CD4-positive, alpha-beta T cell treated with Interleukin-15 for 1 hour (primary cell): ENCODE measurements at places on chromosomes 13 and 19.

DNA sequence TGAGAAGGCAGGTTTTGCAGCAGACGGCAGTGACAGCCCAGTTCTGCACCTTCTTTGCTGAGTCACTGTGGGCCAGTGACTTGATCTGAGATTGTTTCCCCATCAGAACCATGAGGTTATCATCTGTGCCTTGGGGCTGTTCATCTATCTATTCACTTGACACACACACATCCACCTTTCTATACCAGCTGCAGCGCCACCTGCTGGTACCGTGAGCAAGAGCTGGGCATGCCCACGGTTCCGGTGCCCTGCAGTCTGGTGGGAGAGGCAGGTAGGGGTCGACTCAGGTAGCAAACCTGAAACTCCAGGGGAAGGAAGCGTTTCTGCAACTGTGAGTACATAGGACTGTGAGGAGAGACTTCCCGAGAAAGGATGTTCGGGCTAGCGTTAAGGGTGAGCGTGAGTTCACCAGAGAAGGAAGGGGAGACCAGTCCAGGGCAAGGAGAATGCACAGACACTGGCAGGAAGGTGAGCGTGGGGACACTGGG lies 7.5 kb upstream of the LIN7B start:
- peak; percentile 50 for DNase-seq

DNA sequence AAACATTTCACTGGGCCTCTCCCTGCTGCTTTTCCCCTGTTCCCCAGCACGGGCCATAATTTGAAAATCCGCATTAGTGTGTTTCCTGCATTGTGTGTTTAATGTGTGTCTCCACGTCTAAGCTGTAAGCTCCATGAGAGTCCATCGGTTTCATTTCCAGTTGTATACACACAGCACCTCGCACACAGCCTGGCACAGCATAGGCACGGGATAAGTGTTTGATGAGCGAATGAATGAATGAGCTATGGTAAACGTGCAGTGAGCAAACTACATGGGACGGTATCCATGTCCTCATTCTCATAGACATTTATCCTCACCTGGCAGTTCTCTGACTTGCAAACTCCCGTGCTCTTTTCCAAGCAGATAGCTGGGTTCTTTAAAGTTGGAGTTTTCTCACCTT lies 106.1 kb downstream of the RAB20 start:
- DNase-seq: no peak

- DNase-seq: no peak
Measured at GRCh38 chr13:98251708-98252107, 74.6 kb upstream of the RNF113B start.

DNA sequence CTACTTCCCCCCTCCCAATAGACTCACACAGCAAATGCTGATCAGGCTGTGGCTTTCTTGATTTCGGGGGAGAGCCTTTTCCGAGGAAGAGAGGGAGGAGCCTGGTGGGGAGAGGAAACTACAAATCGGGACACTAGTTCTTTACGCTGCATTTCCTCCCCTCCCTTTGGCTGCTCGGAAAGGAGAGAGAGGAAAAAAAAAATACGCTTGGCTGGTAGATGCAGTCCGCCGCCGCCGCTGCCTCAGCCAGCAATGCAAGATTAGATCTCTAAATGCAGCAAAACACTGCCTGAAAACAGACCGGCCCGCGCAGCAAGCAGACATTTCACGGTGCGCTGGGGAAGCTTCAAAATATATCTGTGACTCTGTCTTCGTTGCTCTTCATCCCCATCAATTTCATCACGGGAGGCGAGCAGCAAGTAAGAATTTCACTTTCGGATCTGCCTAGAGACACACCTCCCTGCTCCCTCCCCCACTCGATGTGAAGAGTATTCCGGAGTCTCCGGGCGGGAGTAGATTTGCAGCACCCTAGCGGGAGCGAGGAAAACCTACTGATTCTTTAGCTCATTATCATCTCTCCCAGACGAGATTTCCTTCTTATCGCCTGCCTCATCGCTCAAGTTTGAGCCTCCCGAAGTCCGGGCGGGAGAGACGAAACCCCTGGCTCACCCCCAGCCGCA lies at the start of gene PCDH17:
TSS of gene PCDH17 (plus strand) at position 149 of the 680 bp plus-strand sequence. CDS start 803 bp downstream, outside the sequence.
- no peak for DNase-seq

GRCh38 chr13:27869436-27870095 lies 50.2 kb upstream of the PDX1 start:
- DNase-seq: no peak

DNA sequence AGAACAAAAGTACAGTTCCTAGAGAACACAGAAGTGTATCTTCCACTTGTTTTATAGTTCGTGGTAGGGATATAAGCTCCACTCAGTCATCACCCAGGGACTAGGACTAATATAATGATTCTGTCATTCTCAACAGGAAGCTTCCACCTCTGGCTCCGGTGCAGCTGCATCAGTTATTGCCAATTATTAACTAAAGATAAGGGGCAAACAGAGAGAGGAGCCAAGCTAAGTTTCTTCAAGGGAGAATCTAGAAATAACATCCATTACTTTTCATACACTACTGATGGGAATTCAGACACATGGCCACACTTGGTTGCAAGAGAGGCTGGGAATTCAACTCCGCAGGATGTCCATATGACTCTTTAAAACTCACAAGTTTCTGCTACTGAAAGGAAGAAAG lies 917.9 kb downstream of the OLFM4 start:
- DNase-seq: no peak

DNA sequence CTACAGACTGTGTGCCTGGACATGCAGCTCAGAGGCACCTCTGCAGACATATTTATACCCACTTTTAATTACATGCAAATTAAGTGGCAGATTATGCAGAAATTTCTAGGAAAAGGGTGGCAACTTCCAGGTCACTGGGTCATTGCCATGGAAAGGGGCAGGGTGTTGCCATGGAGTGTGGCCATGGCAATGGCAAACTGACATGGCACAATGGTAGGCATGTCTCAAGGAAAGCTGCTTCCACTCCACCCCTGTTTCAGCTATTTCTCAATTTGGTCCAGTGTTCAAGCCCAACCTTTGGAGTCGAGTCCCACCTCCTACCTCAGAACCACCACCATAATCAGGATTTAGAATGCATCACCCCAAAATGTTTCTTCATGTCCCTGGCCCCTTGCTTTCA lies 170.7 kb upstream of the TSHZ3 start:
- no peak for DNase-seq

DNA sequence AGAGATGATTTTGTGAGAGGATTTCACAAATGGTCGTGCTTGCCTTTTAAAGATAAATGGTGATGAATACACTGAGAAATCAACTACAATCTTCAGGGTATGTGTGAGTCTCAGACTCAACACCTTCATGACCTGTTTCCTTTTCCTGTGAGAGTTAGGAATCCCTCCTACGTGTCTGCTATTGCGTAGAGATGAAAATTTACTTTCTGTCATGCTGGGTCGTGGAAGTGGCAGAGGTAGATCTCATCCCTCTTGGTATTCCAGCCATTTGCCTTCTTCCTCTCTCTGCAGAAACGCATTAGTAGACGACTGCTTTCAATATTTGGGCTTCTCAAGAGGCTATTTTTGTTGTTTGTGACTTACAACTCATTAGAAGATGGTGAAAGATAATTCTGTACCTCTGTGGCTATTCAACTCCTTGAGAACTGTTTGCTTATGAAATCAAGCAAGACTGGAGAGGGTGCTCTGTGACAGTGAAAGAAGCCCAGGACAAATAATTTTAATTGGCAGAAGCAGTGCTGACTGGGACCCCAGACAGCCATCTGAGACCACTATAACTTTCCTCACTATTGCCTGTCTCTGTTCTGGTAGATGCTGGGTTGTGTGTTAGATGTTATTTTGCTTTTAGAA lies 233.1 kb downstream of the LACC1 start:
- DNase-seq: no peak

DNA sequence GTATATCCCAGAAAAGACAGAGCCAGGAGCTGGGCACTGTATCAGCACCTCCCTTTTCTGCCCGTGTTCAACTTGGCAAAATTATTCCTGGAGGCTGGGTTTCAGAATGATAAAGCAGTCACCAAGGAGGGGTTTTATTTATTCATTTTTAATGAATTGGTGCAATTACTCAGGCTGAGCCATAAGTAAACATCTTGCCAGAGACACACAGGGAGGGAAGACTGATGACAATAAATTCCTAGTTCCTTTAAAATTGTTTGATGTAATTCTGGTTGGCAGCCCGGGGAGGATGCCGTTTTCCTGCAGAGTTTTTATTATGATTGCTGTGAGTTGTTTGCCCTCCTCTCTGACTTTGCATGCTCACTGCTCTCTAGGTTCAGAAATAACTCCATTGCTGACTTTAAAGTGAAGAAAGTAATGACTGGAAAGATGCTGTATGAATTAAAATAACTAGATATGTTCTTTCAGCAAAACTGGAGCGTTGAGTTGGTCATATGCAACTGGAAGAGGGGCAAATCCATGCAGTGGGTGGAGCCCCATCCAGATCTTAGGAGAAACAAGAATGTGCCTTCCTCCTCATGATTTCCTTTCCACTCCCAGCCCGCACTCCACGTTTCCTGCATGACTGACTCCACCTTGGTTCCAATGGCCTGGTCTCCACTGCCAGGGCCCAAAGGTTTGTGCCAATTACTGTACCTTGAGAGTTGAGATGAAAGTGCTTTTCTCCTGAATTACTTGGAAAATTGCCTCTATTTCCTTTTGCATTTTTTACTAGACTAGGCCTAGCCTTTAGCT lies 182.1 kb downstream of the RFC3 start:
- no peak for DNase-seq

DNA sequence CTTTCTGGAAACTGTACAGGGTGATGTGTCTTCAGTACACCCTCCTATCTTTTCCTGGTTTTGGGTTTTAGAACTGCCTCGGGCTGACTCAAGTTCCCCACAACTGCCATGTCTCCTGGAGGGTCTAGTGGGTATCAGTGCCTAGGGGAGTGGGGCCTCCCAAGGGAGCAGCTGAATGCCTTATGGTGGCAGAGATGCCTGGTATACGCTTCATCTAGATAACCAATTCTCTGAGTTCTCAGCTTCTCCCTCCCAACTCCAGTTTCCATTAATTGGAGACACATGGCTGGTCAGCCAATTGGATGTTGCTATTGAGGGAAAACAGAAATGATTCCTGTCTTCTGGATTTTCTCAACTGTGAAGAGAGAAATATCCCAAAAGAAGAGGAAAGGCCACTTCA lies 12.8 kb downstream of the ZNF439 start:
- no peak for DNase-seq

DNA sequence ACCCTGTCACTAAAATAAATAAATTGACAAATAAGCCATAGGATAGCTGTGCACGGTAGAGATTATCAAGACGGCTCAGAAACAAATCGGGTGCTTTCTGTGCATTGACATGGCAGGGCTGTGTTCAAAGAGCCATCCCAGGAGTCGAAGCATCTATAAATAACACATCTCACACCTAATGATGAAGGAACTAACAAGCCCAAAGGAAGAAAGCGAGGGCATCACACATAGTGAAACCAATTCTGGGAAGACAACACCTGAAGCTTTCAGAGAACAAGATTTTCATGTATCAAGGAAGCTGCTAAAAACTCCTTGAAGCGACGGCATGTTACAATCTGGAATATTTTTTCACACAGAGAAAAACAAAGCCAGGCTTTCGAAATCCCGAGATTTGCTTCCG lies 36.1 kb downstream of the KLF2 start:
- DNase-seq: no peak

DNA sequence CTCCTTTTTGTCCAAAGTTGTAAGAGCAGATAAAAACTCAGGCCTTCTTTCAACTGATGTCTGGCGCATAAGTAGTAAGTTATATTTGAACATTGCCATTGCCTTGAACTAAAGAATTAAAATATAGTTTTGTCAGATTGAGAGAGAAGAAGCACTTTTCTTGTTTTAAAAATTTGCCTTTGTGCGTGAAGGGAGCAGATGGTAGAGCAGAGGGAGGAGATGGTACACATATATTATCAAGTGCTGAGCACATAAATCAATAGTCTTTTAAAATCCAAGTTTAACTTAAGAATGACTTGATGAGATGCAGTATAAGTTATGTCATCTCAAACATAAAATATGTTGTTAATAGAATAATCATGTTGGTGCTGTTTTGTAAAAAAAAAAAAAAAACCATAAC lies 504.6 kb upstream of the KLHL1 start:
- DNase-seq: no peak

DNA sequence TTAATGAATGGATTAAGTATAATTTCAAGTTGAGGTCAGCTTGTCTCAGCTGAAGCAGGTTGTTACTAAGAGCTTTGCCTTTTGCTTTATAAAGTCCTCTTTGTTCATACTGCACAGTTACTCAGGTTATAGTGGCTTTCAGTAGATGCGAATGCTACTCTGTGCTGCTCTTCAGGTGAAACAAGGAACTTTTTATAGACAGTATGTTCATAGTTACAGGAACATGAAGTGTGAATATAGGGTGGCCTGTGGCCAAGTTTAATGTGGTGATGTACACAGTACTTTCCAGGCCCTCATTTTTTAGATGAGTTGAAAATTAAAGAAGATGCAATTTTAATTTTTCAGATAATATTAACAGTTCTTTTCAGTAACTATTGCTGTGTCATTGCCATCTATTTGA lies 20.8 kb downstream of the SUGT1 start:
- DNase-seq: no peak

DNA sequence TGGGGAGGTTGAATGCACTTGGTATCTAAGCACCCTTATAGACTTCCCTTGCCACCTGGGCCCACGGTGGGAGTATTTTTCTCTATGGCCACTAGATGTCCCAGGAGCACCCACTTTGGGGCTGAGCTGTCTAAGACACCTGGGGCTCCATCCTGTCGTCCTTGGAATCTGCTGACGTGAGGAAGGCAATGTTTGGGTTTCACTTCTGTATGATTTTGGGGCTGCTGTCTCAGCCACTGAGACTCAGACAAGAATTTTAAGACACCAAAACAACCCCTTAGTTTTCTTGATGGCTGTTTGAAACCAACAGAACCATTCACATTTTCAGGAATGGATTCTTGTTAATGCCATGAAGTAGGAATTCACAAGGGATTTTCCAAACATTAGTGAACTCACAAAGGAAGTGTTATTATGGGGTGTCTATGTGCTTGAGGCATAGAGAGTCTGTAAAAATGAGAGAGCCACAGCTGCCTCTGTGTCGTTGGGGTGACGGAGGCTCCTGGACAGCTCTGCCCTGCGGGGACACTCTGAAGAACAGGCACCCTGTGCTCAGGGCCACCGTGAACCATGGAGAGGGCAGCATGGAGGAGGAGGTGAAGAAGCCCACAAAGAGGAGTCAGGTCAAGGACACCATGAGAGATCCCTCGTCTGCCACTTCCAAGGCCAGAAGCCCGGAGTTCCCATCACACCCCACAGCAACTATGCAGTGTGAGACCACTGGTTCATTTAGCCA lies 106.8 kb upstream of the SPATA13 start:
- DNase-seq: peak; percentile 63

GRCh38 chr19:45446295-45446694 lies 21.5 kb upstream of the FOSB start:
- DNase-seq: no peak

- no peak for DNase-seq
Measured at GRCh38 chr13:93222976-93223375, 3.6 kb upstream of the GPC6 start.

DNA sequence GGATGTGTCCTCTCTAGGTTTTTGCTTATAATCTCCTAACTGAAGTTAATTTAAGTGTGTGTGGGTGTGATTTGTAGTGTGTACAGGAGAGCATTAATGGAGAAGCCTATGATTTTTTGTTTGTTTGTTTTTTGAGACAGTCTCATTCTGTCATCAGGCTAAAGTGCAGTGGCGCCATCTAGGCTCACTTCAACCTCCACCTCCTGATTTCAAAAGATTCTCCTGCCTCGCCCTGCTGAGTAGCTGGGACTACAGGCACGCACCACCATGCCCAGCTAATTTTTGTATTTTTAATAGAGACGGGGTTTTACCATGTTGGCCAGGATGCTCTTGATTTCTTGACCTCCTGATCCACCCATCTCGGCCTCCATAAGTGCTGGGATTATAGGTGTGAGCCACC lies 20.6 kb downstream of the ZNF701 start:
- no peak for DNase-seq

- no peak for DNase-seq
Measured at GRCh38 chr13:114079601-114080536, 52.6 kb downstream of the RASA3 start.
